ENCODE measurements at places on chromosomes 7 and 10.

GRCh38 chr7:35849158-35849831 lies 48.4 kb downstream of the SEPTIN7 start:
- DNase-seq = no peak

DNA sequence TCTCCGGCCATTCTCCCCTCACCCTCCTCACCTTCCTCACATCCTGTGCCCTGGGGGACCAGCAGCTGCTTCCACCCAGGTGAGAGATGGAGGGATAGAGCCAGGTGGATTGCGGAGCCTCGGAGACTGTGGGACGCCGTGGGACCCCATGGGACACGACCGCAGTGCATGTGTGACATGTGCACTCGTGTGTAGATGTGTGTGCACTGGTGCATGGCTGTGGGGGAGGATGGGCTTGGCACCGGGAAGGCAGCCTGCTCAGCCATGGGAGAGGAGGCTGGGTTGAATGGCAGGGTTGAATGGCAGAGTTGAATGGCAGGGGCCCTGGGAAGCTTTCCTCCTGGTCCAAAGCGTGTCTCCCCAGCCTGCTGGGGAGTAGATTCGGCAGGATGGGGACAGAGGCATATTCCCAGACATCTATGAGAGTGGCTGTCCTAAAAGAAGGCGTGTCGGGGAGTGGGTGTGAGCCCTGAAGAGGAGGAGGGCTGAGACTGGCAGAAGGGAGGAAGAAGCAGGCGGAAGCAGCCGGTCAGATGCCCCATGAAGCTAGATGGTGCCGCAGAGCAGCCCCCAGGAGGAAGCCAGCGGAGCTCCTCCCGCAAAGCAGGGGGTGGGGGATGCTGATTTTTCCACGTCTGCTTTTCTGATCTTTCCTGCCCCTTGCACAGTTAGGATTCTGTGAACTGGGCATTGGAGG lies 815 bp downstream of the GIMAP8 start:
- DNase-seq = peak; percentile 49

DNA sequence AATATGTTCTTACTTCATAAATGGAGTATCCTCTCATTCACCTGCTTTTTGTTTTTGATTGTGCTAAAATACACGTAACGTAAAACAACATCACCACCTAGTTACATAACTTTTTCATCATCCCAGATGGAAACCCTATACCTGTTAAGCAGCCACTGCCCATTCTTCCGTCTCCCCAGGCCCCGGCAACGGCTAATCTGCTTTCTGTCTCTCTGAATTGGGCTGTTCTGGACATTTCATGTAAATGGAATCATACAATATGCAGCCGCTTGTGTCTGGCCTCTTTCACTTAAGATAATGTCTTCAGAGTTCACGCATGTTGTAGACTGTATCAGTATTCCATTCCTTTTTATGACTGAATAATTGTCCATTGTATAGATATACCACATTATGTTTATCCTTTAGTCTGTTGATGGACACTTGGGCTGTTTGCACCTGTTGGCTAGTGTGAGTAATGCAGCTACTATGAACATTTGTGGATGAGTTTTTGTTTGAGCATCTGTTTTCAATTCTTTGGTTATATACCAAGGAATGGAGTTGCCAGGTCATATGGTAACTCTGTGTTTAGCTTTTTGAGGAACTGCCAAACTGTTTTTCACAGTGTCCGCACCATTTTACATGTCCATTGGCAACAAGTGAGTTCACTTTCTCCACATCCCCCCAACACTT lies 14.1 kb upstream of the SUN1 start:
- DNase-seq = peak; percentile 25

DNA sequence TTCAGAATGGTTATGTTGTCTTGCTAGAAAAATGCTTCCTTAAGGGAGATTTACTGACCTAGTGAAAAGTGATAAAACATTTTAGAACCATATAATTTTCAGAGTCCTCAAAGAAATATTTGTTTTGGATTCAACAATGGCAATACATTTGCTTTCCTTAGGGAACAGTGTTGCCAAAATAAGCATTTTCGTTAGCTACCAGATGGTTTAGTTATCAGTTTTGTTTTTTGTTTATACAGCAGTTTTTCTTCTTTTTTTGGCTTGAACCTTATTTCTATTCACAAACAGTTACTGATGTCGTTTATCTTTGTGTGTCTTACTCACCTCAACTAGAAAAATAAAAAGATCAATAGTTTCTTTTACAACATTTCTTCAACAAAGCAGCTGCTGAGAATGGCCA lies 48.6 kb downstream of the EXOC4 start:
- no peak for DNase-seq

GRCh38 chr7:25820432-25821040 lies 331.5 kb upstream of the NFE2L3 start:
- DNase-seq = no peak

GRCh38 chr10:51250278-51250920 lies 176.1 kb downstream of the PRKG1 start:
- DNase-seq = no peak

- DNase-seq = no peak
Observed at GRCh38 chr10:133292919-133293809, 15.5 kb downstream of the TUBGCP2 start.

DNA sequence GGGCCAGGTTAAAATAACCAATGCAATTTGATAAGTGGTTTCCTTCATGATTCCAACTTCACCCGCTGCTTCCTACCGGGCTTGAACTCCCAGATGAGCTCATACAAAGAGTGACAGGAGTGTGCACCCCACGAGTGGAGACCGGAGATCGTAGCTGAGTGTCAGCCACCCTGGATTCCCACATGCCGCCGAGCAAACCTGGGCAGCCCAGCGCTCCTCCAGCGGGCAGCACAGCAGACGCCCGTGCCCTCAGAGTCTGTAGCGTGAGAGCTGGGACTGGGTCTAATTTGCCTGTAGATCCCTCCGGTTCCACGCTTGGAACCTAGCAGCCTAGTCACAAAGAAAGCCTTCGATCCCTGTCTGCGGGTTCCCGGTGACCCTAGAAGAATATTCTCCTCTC lies 476.1 kb upstream of the MGMT start:
- no peak for DNase-seq

- DNase-seq = no peak
Observed at GRCh38 chr7:44087911-44088838, 5.8 kb upstream of the POLM start.

- DNase-seq = no peak
Observed at GRCh38 chr10:58350619-58351323, 16.0 kb downstream of the UBE2D1 start.

DNA sequence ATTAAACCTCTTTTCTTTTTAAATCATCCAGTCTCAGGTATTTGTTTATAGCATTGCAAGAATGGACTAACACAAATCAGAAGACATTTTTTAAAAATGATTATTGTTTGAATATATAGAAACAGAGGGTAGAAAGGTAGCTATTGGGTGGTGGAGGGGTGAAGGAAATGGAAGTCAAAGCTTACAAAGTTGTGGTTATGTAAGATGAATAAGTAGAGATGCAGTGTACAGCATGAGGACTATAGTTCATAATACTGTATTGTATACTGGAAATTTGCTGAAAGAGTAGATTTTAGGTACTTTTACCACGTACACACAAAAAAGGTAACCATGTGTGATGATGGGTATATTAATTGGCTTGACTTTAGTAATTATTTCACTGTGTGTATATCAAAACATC lies 144.0 kb upstream of the FAM3C start:
- no peak for DNase-seq
